NCI-H1092 (cell line): ENCODE measurements at places on chromosomes 5 and 9.

GRCh38 chr9:2727966-2728613, 10.8 kb downstream of the KCNV2 start:
- peak; percentile 12 for DNase-seq

- no peak for DNase-seq
Observed at GRCh38 chr5:96783326-96783725, 24.4 kb downstream of the ERAP1 start.

GRCh38 chr5:93403141-93403928, 177.7 kb downstream of the NR2F1-AS1 start:
- DNase-seq: no peak

- no peak for DNase-seq
Observed at GRCh38 chr5:81313686-81314085, 12.3 kb downstream of the ZCCHC9 start.

DNA sequence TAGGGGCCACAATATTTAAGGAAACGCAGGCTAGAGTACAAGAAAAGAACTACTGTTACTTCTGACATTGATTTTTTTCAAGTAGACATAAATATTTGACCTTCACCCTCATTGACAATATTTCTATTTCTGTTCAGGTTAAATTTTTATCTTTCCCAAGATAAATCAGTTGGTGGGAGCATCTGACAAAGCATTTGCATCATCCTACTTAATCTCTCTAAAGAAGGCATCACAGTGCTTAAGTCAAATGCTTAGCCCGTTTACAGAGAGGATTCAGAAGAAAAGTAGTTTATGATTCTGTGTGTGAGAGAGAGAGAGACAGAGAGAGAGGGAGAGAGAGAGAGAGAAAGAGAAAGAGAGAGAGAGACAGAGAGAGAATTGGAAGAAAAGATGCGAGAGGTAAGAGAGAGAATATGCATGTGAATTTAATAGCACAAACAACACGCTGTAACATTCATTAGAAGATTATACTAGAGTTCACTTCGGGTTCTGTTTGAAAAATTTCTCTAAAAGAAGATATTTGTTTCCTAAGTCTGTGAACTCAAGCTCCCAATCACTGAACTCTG, 1093.3 kb upstream of the CDH6 start:
- no peak for DNase-seq
